ENCODE measurements at places on chromosomes 3 and 15.

- peak; percentile 99 for DNase-seq
Measured at GRCh38 chr3:14178247-14179113, at the start of the genes LSM3 and XPC. Gene LSM3, plus strand, starts transcription at chr3:14178817. Its CDS starts 44 bp downstream, at chr3:14178861. Gene XPC, minus strand, starts transcription at chr3:14178601. Its CDS starts 33 bp downstream, at chr3:14178568.

GRCh38 chr15:31458596-31459399, 132.2 kb downstream of the KLF13 start:
- peak; percentile 95 for DNase-seq

GRCh38 chr3:62600033-62600432, 226.7 kb upstream of the FEZF2 start:
- no peak for DNase-seq

DNA sequence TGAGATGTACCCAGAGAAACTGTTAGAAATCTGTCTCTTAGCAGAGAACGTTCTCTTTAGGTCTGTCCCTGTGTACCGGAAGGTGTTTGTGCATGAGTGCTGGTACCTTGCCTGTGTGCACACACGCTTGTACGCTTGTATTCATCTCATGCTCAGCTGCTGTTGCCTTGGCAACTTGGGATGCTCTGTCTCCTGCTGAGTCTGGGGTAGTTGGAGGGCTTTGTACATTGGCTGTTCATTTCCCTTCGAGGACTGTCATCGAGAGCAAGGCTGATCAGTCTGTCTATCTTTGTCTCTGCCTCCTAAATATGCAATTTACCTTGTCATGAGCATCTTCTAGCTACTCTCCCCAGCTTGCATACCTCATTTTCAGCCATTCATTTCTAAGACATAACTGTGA, 147.2 kb downstream of the SLCO3A1 start:
- no peak for DNase-seq

DNA sequence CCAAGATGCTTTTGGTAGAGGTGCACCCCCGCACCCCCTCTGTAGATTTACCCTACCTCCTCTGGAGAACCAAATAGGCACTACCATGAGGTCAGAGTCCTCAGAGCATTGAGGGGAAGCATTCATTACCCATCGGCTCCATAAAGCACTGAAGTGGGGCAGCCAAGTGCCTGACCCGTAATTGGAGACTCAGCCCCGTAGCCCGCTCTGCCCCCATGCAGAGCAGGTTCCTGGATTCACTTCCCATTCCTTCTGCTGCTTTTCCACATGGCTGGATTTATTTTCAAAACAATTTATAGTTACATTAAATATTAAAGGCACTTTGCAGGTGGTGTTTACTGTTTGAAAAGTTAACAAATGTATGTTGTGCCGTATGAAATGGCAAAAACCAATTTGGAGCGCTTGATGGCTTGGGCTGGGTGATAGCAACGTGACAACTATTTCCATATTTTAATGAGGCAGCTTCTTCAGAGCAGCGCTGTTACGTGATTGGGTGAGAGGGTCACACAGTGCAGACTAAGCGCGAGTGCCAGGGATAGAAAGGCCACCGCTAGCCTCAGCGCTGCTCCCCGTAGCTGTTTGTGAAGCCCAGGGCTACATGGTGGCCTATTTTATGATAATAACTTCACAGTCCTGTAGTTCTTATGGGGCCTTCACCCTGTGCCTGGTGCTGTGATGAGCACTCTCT, 373.8 kb upstream of the PROK2 start:
- no peak for DNase-seq

- DNase-seq = no peak
Measured at GRCh38 chr3:151301787-151302186, 14.8 kb downstream of the GPR87 start.

- DNase-seq = no peak
Measured at GRCh38 chr3:129783470-129783869, 110.0 kb downstream of the TMCC1 start.

DNA sequence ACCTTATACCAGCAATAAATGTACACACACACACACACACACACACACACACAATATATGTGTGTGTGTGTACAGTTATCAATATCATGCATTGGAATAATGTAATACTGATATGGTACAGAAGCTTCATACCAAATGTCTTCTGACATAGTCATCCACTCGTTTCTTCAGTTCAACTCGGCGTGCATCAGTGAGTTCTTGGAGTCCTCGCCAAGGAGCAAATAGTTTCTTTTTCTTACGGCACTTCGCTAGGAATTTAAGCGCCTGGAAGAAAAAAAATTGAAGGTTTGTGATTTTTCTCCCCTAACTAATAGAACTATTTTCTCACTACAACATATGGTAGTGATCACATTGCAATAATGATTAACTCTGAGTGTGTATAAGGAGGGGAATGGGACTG, 32.1 kb upstream of the GOLGB1 start:
- no peak for DNase-seq

GRCh38 chr3:46874430-46874829, 3.1 kb upstream of the PTH1R start:
- no peak for DNase-seq

DNA sequence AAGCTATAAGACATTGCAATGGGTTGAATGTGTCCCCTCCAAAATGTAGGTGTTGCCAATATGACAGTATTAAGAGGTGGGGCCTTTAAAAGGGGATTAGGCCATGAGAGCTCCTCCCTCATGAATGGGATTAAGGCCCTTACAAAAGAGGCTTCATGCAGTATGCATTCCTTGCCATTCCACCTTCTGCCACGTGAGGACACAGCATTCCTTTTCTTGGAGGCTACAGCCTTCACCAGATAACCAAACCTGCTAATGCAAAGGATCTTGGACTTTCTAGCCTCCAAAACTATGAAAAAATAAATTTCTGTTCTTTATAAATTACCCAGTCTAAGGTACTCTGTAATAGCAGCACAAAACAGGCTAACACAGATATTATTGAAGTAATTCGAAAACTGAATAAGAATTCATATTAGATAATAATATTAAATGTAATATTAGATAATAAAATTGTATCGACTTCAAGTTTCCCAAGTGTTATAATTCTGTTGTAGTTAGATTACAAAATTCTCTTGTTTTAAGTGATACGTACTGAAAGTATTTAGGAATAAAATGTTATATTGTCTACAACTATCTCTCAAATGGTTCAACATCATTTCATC, 29.4 kb upstream of the ATP8B4 start:
- no peak for DNase-seq

GRCh38 chr15:77393471-77393840, 26.4 kb downstream of the PEAK1 start:
- DNase-seq = no peak

DNA sequence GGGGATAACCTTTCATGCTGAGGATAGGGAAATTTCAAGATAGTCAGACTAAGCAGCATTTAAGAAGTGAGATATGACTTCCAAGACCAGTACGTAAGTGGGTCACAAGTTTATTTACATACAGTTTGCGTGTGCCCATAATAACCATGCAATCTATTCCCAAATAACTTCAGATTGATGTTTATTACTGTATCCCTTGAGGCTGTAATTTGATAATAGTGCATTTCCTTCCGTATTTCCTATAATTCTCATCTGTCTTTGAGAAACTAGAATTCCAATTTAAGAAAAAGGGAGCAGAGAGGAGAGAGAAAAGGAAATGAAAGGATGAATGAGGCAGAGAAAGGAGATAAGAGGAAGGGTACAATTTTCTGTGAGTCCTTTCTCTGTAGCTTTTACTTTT, 1073.1 kb downstream of the EPHA3 start:
- DNase-seq = no peak

GRCh38 chr3:15450438-15451215, 23.2 kb downstream of the EAF1 start:
- no peak for DNase-seq

GRCh38 chr3:181541414-181541813, 170.3 kb upstream of the SOX2 start:
- DNase-seq = no peak

GRCh38 chr15:94509259-94509658, 277.9 kb downstream of the MCTP2 start:
- no peak for DNase-seq

DNA sequence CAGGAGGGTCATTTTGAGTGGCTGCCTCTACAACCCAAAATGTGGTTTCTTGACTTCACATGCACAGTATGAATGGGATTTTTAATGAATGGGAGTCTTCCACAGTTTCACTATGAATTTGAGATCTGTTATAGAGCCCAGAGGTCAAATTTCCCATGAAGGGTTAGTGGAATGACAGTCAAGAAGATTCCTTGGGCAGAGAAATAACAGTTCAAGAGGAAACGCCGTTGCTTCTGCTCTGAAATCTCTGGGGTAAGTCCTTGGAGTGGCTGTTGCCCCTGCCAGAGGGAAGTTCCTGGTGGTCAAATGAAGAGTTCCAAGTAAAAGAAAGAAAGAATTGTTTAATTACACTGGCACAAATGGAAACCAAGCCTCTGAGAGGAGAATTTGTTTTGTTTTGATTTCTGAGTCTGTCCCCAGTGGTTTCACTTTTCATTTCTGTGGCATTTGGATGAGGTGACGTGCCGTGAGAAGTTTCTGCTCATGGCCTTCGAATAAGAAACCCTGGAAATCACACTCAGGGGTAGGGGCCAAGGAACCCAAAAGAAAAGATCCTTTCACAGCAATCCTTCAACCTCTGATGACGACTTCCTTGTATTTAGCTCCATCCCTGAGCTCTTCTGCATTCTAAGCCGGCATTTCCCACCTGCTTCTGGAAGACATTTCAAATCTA, 77.5 kb upstream of the IL12A start:
- DNase-seq = peak; percentile 88

- DNase-seq = no peak
Measured at GRCh38 chr15:27485265-27485664, 514.3 kb downstream of the GABRG3 start.

DNA sequence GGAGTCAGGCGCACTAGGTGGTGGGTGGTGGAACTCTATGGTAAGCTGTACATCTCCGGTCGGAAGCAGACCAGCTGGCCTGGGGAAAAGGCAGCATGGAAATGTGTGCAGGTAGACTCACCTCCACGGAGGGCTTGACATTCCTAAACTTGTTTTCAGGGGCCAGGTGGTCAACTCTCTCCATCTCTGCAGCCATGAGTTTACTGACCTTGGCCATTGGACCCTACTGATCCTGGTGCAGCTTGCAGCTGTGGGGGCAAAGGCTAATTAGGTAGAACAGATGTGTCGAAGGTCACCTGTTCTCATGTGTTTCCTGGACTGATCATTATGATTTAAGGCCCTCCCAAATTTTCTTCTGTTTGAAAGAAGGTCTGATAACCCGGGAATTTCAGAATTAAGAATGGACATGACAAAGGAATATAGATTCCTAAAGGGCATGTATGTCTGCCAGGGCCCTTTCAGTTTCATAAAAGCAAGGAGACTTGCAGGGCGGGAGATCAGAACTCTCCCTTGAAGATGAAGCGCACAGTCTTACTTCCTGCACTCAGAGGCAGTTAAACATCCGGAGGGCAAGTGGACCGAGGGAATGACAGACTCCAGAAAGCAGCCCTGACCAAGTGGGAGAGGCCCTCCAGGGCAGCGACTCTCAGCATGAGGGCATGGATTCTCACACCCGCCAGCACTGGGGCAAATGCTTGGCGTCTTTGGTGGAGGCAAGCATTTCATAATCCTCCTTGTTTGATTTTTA, 56.1 kb upstream of the CMTM7 start:
- no peak for DNase-seq

DNA sequence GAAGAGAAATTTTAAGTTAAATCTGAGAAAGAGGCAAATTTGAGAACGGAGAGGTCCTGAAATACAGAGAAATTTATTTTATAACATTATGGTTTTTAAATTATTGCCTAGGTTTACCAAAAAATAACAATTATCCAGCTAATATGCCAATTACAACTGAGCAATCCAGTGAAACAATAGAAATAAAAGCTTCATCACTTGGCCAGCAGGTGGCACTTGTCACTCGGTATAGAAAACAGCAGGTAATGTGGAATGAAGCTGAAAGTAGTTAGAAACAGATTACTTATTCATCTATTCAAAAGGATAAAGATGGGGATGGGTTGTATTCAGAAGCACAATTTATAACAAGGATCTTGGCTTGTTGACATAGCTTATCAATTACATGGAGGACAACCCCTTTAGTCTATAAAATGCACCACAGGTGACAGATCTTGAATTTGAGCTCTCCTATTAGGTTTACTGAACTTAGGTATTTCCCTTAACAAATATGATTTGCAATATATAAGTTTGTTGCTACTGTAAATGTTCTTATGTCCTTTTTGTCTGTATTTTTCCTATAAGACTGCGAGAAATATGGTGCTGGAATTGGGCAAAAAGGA, 70.1 kb upstream of the GUCA1C start:
- peak; percentile 71 for DNase-seq

GRCh38 chr3:126523745-126524428, at the start of gene CHST13:
Gene CHST13, plus strand, starts transcription at chr3:126524155. Its CDS starts 178 bp downstream, at chr3:126524333.
- DNase-seq = no peak

GRCh38 chr15:91471468-91471867, 371.4 kb downstream of the SV2B start:
- DNase-seq = no peak

DNA sequence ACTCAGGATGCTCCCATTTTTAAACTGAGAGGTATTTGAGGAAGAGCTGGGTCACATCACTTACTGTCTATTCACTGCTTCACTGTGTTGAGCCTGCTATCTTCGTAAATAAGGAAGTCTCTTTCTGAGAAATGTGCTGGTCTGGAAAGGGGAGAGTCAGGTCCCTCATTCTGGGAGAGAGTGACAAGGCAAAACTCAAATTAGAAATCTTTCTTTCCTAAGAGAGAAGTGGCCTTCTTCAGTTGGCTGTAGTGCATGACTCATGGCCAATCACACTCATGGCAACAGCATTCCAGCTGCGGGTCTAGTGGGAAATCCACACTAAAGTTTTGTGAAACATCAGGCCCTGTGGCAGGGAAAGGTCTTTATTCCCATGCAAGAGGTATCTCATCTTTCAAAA, 11.5 kb upstream of the TIMP4 start:
- no peak for DNase-seq

DNA sequence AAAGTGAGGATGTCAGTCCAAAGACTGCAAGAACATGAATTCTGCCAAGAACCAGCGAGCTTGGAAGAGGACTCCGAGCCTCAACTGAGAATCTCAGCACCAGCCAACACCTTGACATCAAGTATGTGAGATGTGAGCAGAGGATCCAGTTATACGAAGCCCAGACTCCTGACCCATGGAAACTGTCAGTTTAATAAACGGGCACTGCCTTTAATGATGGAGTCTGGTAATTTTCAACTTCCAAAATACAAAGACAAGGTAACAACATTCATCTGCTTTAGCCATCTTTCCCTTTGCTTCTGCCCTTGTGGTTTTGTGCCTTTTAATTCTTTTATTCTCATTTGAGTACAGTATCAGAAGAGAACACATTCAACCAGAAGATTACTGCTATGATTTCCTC, 211.9 kb downstream of the ULK4 start:
- no peak for DNase-seq

- DNase-seq = no peak
Measured at GRCh38 chr3:126289096-126289495, 68.1 kb downstream of the KLF15 start.

GRCh38 chr3:22928216-22929110, 274.7 kb upstream of the UBE2E2 start:
- no peak for DNase-seq

DNA sequence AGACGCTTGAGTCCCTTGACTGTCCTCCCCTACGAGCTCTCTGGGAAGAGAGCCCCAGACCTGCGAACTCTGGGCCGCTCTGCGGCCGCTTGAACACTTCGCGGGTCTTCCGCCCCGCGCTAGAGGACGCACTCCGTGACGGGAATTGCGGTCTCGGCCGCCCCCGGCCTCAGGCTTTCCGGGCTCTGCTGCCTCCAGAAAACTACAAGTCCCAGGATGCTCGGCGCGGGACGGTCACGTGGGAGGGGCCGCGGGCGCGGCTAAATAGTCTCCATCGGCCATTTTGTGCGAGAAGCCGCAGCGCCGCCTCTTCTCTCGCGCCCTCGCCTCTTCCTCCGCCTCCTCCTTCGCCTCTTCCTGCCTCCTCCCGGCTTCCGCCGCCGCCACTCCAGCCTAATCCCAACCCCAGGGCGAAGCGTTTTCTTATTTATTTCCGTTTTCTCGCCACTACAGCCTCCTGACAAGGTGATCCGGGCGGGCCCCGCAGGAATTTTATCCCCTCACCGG, at the start of gene EIF1B:
Gene EIF1B (plus strand): TSS at position 290 of the 507 bp plus-strand sequence. CDS start 235 bp downstream, outside the sequence.
- DNase-seq = peak; percentile 97
